Naive thymus-derived CD4-positive, alpha-beta T cell (primary cell): ENCODE measurements at places on chromosomes 1 and 21.

- DNase-seq: no peak
These were observed 43.3 kb downstream of the LRRC53 start for GRCh38 chr1:74468982-74469603.

DNA sequence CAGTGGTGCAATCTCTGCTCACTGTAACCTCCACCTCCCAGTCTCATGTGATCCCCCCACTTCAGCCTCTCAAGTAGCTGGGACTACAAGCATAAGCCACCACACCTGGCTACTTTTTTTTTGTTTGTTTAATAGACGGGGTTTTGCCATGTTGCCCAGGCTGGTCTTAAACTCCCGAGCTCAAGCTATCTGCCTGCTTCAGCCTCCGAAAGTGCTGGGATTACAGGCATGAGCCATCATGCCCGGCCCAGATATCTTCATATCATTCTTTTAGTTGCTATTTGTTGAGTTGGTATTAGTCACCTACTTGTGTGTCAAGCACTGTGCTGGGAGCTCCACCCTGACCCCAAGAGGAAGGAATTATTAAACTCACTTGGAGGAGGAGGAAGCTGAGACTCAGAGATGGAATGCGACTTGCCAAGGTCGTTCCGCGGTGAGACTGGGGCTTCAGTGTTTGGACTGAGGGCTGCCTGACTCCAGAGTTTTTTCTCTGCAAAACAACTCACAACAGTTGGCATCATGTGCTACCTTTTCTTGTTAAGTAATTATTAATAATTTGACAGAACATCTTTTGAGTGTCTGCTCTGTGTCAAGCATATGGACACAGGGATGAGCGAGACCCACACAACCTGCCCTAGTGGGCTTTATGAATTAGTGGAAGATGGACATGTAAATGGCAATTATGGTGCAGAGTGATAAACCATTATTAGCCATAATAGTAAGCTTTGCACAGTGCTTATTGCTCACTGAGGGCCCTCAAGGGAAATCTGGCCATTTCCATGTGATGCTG is 132.0 kb downstream of the FOXD2 start:
- DNase-seq: no peak

- DNase-seq: no peak
These were observed 334.7 kb downstream of the OMA1 start for GRCh38 chr1:58211869-58212268.

- no peak for DNase-seq
These were observed 40.2 kb downstream of the CTNNBIP1 start for GRCh38 chr1:9869831-9870251.

DNA sequence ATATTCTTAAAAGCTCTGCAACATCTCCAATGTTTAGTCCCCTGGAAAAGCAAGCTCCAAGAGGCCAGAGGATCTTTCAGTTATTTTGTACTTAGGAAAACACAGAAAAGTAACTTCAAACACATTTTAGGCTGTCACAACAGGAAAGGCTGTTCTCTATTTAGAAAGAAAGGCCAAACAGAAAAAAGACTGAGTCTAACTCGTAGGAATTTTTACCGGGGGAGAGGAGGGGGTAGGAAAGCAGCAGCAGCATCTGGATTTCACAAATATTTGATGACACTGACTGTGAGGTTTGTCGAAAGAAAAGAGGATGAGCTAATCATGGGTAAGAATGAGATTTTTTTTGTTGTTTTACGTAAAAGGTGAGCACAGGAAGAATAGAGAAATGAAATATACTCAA is 107.1 kb downstream of the EIF4G3 start:
- no peak for DNase-seq
